ENCODE measurements at places on chromosomes 12 and 14. TPM values are rescaled to one million over a fixed set of nuclear protein-coding genes. Genes with fewer than 3 reads are reported as not detected.

Gene GALNT9
- total RNA-seq, result not detected

Gene GPR135
- total RNA-seq, result 4.7 TPM

Gene PYGL
- total RNA-seq, result 13.8 TPM

DNA sequence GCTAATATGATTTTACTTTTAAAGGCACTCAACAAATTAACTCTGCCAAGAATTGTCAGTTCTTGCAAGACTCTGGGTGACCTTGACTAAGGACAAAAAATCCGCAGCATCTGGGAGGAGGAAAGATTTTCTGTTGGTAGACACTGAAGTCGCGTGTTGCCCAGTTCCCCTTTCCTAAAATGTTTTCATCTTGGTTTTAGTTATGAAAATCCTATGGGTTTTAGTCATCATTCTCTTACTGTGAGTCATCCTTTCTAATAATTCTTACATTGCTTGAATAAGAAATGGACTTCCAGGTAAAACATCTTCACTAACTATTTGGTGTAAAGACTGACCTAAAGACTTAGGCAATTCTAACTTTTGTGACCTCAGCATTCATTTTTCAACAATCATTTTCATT lies 9.1 kb downstream of the GSG1 start:
- H3K27ac ChIP-seq, result peak overlapping the region; percentile 4
- DNase-seq, result no peak
- no peaks in the 10 kb centered on the region for H3K27me3 ChIP-seq
- H3K4me1 ChIP-seq, result peaks cover 28% of the 10 kb centered on the region
- no peaks in the 10 kb centered on the region for H3K36me3 ChIP-seq

DNA sequence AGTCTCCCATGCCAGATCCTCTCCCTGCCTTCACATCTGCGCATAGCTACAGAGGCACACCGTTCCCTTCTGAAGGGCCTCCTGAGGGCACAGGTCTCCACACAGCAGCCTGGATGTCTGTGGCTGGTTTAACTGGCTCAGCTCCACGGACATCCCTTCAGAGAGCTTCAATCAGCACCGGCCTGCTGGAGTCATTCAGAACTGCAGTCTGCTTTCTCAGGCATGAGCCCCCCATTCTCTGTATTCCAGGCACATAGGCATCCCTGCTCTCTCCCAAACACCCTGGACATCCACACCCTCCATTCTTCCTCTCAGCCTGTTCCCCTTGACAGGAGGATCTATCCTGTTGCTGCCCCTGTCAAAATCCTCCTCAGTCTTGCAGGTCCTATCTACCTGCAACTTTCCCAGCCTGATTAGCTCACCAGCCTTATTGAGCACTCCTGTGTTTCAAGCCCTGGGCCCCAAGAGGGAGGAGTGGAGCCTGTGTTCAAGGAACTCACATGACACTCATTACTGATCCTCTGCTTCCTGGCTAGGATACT lies 2.9 kb upstream of the DHRS2 start:
- no peak overlapping the region for H3K4me3 ChIP-seq
- no peaks in the 10 kb centered on the region for H3K4me1 ChIP-seq
- H3K27me3 ChIP-seq, result no peaks in the 10 kb centered on the region
- no peak for DNase-seq
- no peak overlapping the region for H3K27ac ChIP-seq

DNA sequence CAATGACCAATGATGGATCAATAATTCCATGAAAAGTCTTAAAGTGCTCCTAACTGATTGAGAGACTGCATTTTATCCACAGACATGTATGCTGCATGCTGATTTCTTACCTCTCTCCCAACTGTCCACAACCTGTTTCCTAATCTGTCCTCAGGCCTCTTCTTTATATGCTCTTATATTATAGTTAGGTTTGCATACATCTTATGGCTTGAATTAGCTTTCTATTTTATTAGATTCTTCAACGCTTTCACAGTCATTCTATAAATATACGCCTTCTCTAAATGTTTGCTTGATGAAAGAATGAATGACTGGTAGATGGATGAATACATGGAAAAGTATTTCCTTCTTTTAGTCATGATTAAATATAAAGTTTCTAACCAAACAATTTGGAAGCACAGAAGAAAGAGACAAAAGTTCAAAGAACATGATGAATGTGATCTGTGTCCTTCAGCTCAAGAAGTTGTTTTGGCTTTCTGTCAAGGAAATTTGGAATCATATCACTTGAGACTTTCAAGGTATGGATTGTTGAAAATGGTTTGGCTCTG lies 91.8 kb upstream of the NPAS3 start:
- no peak for DNase-seq
- no peak overlapping the region for H3K4me3 ChIP-seq
- H3K4me1 ChIP-seq, result no peaks in the 10 kb centered on the region
- no peak overlapping the region for H3K27ac ChIP-seq

- no peaks in the 10 kb centered on the region for H3K27me3 ChIP-seq
- H3K4me3 ChIP-seq, result peak overlapping the region; percentile 16
- no peaks in the 10 kb centered on the region for H3K4me1 ChIP-seq
- H3K36me3 ChIP-seq, result no peaks in the 10 kb centered on the region
- peak overlapping the region; percentile 12 for H3K27ac ChIP-seq
- DNase-seq, result no peak
Observed at GRCh38 chr12:89225808-89226411, 126.4 kb downstream of the DUSP6 start.

GRCh38 chr12:92721130-92721529 lies 18.3 kb downstream of the PLEKHG7 start:
- no peaks in the 10 kb centered on the region for H3K36me3 ChIP-seq
- no peak overlapping the region for H3K4me3 ChIP-seq
- no peak for DNase-seq

- H3K27ac ChIP-seq, result peak overlapping the region; percentile 65
- DNase-seq, result no peak
Observed at GRCh38 chr12:47121146-47121545, 41.4 kb upstream of the AMIGO2 start.

DNA sequence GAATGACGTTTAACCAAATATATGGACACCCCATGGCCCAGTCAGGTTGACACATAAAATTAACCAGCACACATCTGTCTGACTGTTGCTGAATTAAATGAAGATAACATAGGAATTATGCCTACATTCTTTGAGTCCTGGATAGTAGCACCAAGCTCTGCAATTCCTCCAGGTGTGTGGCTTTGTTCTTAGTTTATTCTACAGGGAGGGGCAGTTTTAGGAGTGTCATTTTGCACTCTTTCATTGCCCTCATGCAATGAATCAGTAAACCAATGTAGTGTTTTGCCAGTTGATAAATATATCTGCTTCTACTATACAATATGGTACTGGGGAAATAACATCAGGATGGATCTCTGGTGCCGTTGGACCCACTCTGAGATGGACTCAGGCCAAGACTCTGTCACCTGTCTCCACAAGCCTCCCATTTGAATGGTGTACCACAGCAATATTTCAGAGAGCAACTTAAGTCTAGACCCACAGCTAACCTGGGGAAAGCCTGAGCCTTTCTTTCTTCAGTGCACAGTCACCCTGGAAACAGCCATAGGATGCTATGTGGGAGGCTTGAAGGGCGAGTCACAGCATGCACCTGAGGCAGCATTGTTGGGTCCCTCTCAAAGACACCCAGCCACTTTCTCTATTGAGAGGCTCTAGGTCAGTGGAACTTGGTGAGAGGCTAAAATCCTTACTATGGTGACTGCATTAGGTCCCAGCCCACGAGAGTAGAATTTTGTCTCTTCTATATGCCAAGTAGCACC lies 73.2 kb downstream of the ANO4 start:
- no peak for DNase-seq
- no peaks in the 10 kb centered on the region for H3K36me3 ChIP-seq
- H3K4me3 ChIP-seq, result no peak overlapping the region
- no peak overlapping the region for H3K27ac ChIP-seq
- H3K27me3 ChIP-seq, result no peaks in the 10 kb centered on the region

GRCh38 chr12:82838131-82838551 lies 151.4 kb downstream of the TMTC2 start:
- H3K27me3 ChIP-seq, result no peaks in the 10 kb centered on the region
- H3K36me3 ChIP-seq, result no peaks in the 10 kb centered on the region
- H3K4me3 ChIP-seq, result no peak overlapping the region
- no peak overlapping the region for H3K27ac ChIP-seq
- no peak for DNase-seq

GRCh38 chr12:129901254-129901653 lies 2.6 kb downstream of the TMEM132D start:
- no peaks in the 10 kb centered on the region for H3K36me3 ChIP-seq
- H3K4me3 ChIP-seq, result no peak overlapping the region
- H3K4me1 ChIP-seq, result no peaks in the 10 kb centered on the region
- H3K27ac ChIP-seq, result no peak overlapping the region
- DNase-seq, result no peak

DNA sequence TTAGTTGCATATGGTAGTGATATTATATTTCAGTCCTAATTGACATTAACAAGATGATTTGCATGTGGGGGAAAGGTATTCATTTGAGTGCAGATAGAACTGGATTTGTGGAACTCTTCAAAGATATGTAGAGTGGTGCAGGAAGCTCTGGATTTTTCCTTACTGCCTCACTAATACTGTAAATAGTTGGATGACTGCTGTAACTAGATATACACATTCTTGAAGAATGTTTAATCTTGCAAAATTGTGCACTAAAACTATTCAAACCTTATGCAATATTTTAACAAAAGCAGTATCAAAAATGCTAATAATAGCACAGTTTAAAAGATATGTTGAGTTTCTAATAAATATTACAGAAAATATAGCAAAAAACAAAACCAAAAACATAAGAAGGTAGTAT lies 43.1 kb upstream of the ATF7IP start:
- no peaks in the 10 kb centered on the region for H3K27me3 ChIP-seq
- H3K4me1 ChIP-seq, result no peaks in the 10 kb centered on the region
- H3K4me3 ChIP-seq, result no peak overlapping the region
- no peaks in the 10 kb centered on the region for H3K36me3 ChIP-seq
- DNase-seq, result no peak
- no peak overlapping the region for H3K27ac ChIP-seq

- no peak overlapping the region for H3K27ac ChIP-seq
- H3K4me1 ChIP-seq, result peaks cover 2% of the 10 kb centered on the region
- no peak for DNase-seq
Observed at GRCh38 chr12:68919581-68920239, 13.3 kb downstream of the CPM start.
